ENCODE measurements at places on chromosomes 16 and 17.

DNA sequence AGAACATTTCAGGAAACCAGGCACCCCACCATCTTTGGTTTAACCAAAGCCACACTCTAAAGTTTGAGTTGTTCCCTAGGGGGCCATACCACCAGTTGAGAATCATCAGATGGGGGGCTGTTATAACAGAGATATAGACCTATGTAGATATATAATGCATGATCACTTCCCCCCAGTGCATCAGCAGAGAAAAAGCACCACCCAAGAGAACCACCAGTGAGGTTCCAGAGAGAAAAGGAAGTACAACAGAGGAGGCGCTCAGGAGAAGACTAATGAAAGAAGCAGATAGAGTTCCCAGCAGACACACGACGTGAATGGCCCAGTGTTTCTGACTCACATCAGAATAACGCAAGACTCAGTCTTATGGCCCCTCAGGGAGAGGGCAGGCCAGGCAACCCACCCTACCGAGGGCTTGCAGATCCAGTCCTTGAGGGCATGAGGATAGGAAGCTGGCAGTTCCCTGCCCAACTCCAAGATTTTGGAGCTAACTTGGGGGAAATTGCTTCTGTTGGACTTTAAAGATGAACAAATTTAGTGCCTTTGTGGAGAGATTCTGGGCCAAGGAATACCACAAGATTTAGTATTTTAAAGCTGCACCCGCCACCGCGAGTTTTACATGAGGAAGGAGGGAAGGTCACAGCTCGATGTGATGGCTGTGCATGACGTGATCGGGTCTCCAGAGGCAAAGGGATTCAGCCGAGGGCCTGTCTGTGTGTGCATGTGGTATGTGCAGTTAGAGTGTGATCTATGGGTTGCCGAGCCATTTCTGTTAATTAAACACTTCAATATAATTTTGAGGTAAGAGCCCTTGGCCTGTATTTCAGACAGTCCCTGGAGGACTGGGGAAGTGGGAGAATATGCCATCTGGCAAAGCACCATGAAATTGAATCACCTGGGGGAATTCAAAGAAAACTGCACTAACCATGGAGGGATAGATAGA is 53.1 kb downstream of the AIPL1 start:
- DNase-seq: no peak

DNA sequence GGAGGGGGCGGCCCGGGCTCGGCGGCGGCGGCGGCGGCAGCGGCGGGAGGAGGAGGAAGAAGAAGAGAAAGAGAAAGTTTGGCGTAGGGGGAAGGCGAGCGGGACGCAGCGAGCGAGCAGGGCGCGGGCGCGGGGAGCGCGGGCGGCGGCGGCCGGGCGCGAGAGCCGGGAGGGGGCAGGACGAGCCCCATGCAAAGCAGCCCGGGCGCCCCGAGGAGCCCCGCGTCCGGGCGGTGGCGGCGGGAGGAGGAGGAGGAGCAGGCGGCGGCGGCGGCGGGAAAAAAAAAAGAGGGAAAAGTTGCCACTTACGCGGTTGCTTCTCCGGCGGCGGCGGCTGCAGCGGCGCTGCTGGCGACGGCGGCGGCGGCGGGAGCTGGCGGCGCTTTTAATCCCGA is 10.3 kb upstream of the ZFHX3 start:
- DNase-seq: no peak

GRCh38 chr17:17018612-17019429 is 23.4 kb upstream of the MPRIP start:
- DNase-seq: no peak

GRCh38 chr17:69170377-69170776 is 28.7 kb upstream of the ABCA6 start:
- DNase-seq: no peak

GRCh38 chr17:33716957-33717356 is 423.9 kb upstream of the ASIC2 start:
- DNase-seq: no peak

- no peak for DNase-seq
These were observed 5.5 kb downstream of the KRT35 start for GRCh38 chr17:41475421-41475820.

- DNase-seq: no peak
These were observed 91.6 kb downstream of the ABCC6 start for GRCh38 chr16:16131659-16132058.

DNA sequence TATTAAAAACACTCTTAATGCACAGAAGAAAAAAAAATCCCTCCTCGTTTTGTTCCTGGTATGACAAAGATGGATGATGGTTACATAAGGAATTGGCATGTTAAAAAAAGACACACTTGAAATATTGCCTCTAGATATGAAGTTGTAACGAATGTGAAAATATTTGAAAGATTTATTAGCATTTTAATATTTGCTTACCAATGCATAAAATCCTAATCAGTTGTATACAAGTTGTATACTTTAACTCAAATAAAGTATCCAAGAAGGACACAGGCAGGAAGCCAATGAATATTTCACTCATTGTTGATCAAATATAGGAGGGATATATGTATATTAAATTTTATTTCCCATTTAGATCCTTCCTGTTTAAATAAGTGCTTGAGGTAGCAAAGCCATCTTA is 850.8 kb upstream of the RBFOX1 start:
- no peak for DNase-seq
